Cortex of kidney (tissue), 1 donor: ENCODE measurements at places on chromosomes 7 and 10.

GRCh38 chr7:130844811-130845580 is 111.0 kb upstream of the KLF14 start:
- DNase-seq, result no peak

GRCh38 chr10:73796766-73797165 is 11.4 kb downstream of the ZSWIM8 start:
- DNase-seq, result no peak

DNA sequence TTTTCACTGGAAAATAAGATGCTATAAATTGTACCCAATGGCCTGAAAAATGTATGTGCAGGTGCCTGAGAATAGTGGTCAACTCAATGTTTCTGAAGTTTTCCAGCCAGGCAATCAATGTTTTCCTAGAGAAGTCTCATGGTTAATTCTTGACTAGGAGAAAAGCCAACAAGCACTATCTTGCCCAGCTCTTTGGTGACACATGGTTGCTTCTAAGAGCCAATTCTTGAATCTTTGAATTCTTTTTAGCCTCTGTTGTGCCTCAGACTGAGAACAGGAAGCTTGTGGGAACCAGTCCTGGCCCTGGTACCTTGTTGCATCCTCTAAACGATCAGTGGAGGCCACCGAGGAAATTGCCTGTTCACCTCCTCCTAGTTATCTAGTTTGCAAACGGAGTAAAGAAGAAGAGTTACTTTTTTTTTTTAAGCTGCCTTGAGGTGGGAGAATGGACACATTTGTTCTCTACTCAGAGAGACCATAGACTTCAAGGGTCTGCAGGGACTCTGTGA is 144.0 kb upstream of the MKLN1 start:
- no peak for DNase-seq

GRCh38 chr7:21886396-21886795 is 59.3 kb downstream of the CDCA7L start:
- no peak for DNase-seq

GRCh38 chr10:97858001-97858439 is 8.4 kb downstream of the GOLGA7B start:
- DNase-seq, result no peak

DNA sequence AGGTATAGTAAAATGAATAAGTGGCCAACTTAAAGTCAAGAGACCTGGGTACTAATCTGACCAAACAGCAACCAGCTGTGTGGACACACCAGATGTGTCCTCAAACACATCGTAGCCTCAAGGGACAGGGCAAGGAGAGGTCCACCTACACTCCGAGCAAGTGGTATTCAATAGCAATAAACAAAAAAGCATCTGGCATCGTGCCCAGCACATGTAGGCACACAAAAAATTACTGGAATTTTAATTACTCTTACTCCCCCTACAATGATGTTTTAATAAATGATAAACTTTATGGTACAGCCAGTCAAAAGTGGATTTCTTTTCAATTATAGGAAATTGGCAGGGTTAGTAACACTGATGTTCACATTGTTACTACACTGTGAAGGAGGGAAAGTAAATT is 3.5 kb upstream of the RGS10 start:
- DNase-seq, result no peak

- no peak for DNase-seq
These were observed 650.4 kb downstream of the NXPH1 start for GRCh38 chr7:9083837-9084236.

DNA sequence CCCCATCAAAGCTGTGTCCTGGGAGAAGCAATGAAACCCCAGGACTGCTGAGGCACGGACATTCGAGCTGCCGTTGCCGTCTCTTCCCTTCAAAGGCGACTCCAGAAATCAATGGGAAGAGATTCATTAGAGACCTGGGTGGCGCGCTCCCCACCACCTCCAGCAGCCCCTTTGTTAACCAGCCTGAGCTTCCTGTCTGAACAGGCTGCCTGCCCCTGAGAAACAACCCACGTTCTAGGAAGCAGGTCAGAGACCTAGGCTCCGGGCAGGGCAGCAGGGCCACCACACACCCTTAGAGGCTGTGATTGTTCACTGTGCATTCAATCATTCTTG is 110.9 kb upstream of the PPIF start:
- no peak for DNase-seq

DNA sequence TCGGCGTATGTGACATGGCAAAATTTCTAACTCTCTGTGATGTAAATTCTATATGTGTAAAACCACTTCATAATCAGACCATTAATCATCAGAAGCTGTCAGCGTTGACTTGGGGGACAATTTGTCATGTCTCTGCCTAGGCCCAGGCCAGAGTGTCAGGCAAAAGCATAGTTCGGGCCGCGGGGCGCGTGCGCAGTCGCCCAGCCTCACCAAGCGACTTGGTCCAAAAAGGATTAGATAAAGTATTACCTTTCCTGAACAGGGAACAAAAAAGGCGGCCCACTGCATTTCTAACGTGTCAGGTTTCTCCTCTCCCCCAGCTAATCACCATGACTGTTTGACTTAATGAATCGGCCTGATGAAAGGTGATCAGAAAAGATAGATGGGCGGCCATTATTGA is 114.2 kb downstream of the EBF3 start:
- no peak for DNase-seq

DNA sequence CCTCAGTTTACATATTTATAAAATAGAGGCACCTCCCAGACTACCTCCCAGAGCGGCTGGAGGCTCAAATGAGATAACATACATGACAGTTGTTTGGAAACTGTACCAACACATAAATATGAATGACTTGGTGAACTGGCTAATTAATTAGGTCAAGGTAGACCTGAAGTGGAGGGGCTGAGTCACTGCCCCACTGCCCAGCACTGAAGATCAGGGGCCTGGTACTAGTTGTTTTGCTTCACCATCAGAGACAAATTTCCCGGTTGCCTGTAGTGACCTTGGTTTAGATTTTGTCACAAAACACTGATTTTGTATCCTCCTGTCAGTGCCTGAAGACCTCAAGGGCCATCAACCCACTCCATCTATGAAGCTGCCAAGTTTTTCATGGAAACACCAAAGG is 41.8 kb downstream of the JAZF1 start:
- DNase-seq, result no peak

DNA sequence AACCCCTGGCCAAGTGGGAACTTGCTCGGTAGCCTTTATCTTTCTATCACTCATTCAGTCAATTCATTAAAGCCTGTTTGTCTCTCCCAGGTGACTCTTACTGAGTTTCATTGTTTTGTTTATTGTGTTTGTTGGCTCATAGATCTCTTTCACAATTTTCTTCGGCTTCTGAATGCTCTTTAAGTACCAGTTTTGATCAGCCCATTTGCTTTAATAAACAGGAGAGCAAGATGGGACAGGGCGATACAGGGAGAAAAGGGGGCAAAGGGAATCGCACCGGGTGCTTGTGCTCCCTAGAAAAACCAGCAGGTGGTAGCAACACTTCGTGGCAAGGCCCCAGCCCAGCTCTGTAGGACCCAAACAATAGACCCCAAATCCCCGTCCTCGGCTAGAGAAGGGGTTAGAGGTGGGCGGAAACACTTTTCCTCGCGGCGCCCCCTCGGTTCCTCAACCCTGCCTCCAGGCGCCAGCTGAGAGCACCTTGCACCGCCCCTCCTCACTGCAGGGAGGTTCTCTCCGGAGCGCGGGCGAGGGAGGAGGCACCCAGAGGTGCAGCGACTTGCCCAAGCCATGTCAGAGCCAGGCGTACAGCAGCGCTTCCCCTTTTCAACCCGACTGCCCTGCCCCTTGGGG is 1.0 kb upstream of the EPHB6 start:
- no peak for DNase-seq

DNA sequence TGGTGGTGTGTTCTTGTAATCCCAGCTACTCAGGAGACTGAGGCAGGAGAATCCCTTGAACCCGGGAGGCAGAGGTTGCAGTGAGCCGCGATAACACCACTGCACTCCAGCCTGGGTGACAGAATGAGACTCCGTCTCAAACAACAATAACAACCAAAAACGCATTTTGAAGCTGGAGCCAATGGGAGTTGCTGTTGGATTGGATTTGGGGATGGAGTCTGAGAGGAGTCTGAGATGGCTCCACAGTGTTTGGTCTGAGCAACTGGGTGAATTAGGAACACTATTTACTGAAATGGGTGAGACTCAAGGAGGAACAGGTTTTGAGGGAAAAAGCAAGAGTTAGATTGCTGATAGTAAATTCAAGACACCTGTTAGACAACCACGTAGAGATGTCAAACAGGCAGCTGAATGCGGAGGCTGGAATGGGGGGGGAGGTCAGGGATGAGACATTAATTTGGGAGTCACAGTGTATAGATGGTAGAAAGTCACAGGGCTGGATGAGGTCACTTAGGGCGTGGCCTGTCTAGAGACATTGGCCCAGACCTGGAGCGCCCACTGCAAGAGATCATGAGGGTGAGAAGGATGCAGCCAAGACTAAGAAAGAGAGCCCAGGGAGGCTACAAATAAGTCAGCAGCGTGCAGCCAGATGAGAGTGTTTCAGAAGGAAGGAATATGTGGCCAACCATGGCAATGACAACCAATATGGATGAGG is 56.4 kb downstream of the CYCS start:
- DNase-seq, result no peak

GRCh38 chr10:30709700-30710358 is 80.3 kb upstream of the LYZL2 start:
- no peak for DNase-seq

DNA sequence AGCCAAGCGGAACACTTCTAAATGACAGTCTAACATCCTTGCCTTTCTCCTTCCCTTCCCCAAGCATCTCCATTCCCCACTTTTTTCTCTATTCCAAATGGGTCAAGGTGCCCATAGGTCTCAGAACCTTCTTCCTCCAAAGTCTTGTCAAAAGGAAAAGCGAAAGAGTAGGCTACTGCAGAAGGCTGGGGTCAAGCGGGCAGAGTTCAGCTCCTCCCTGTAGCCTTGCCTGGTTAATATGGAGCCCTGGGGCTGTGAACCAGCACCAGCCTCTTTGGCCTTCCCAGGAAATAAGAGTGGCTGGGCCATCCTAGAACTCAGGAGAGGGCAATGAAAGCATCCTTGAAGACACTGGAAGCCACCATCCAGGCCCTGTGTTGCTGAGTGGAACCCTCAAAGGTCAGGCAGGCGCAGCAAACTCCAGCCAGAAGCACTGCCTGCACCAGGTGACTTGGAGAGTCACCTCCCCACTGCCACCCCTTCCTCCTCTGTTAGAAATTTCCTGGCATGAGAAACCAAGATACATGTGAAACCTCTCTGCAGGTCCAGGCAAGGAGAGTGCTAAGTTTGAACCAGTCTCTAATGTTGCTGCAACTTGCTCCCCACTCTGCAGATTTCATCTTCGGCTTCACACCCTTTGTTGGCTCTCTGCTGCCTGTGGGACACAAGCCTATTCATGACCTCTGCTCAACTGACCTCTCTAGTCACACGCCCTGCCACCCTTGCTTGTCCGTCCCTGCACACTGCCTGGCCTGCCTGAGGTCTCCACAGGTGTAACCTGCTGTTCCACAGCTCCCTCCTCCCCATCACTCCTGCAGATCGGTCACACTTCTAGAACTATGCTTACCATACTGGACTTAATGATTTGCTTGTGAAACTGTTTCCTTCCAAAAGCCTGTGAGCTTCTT is 74.9 kb downstream of the SH3PXD2A start:
- no peak for DNase-seq

DNA sequence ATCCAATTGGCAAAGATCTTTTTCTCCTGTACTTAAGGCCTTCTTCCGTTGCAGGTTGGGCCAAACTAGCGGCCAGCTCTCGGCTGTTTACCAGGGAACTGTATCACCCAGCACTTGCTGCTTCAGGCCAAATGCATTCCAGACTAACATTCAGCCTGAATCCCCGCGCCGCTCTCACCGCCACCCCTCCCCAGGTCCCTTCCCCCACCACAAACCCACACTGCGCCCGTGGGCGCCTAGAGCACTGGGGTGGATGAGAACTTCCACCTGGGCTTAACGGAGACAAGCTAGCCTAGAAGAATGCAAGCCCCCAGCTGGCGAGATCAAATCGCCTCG is 676 bp downstream of the TCAF1 start:
- DNase-seq, result no peak

DNA sequence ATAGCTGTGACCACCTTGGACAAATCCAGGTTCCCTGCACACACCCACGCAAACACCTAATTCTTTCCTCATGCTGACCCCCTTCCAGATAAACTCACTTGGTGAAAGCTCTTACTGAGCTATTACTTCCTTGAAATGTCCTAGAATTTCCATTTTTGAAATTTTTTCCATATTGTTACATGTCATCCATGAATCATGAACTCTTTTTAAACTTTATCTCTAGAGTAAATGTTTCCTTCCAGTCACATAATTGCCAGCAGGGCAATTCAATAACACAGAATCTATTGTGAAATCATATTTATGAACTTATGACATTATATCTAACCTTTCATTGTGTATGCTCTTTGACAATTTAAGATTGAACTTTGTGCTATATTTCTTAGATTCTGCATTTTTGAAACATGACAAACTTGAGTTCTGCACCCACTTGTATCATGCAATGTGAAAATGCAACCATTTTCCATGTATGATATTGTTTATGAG is 26.8 kb upstream of the FGL2 start:
- no peak for DNase-seq

DNA sequence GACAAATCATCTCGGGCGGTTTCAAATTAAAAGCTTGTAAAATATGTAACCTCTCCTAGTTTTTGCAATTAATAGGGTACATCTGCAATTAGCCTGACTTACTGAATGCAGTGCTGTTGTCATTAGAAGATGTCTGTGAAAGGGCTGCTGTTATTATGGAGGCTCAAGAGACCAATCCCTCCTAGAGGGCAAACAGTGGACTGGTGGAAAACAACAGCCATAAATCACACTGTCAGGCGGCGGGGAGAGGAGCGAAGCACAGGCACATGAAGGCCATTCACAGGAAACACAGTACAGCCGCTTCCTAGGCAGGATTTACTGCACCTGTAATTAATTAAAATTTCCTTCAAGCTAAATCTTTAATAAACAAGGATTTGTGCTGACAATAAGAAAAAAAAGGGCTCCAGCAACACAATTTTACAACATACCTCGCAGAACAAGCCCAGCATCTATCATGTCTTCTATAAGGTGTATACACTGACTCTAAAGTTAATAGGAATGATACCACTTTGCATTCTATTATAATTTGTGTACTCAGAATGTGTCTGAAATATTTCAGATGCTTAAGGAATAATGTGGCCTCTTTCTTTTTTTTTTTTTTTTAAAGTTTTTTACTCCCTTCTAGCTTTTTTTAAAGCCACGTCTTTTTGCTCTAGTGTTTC is 50.7 kb downstream of the ERCC6 start:
- DNase-seq, result no peak

DNA sequence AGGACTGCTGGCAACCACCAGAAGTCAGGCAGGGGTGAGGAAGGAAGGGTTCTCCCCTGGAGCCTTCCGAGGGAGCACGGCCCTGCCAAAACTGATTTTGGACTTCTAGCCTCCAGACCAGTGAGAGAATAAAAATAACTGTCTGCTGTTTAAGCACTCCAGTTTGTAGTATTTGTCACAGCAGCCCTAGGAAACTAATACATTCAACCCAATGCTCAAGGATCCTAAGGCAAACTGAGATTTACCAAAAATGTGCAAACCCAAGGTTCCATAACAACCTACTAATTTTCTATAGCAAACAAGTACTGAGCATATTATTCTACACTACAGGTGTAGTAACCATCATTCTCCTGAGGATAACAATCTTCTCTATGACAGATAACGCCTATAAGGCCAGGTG is 18.6 kb downstream of the ARHGAP12 start:
- DNase-seq, result no peak

GRCh38 chr10:118045837-118046394 is 825 bp downstream of the RAB11FIP2 start:
- DNase-seq, result no peak

GRCh38 chr7:31307972-31308371 is 32.6 kb downstream of the NEUROD6 start:
- no peak for DNase-seq
